ENCODE measurements at places on chromosomes 7 and 10.
A peak's percentile ranks its signal among the peaks of the same experiment; 100 is the strongest.

- no peak for DNase-seq
Measured at GRCh38 chr10:130421909-130422308, 285.7 kb downstream of the GLRX3 start.

- DNase-seq: no peak
Measured at GRCh38 chr10:75450075-75450445, 18.6 kb downstream of the LRMDA start.

GRCh38 chr7:24981171-24981951 lies 1.4 kb upstream of the OSBPL3 start:
- peak; percentile 40 for DNase-seq

- no peak for DNase-seq
Measured at GRCh38 chr10:89167915-89168314, 39.2 kb downstream of the CH25H start.

- DNase-seq: no peak
Measured at GRCh38 chr10:50550291-50550839, 73.4 kb downstream of the SGMS1 start.

DNA sequence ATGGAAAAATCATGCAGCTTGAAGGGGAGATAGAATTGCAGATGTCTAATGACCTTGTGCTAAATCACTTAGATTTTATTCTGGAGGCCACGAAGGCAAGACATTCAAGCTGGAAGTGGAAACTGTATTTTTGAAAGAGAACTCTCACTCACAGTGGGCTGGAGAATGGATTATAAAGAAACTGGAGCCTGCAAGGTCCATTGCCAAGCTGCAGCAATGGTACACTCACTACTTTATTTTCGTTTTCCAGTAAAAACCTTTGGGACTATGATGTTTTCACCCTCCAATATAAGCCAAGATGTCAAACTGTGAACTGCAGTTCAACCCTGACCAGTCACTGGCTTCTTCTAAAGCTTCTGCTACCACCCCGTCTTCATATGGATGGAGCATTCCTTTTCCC lies 62.0 kb downstream of the SKIDA1 start:
- DNase-seq: no peak

DNA sequence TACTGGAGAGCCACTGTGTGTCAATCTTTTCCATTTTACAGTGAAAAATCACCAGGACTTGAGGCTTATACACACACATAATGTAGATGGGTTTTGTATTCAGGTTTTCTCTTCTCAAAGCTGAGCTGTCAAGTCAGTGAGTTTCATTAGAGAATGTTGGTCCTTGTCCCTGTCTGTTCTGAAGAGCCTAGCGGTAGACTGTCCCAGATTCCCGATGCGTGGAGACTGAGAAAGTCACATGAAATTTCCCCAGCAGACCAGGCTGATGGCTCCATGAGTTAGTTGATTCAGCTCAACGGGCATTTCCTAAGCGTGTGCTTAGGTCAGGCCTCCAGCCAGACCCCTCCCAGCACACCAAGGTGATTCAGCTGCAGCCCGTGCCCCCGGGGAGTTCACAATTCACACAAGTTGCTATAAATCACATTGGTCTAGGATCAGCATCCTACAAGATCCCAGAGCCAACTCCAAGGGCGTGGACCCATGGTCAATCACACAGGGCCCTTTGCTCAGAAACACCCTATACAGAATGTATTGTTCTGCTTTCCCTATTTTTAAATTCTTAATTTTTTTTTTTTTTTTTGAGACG lies 17.2 kb downstream of the CHST15 start:
- DNase-seq: no peak

DNA sequence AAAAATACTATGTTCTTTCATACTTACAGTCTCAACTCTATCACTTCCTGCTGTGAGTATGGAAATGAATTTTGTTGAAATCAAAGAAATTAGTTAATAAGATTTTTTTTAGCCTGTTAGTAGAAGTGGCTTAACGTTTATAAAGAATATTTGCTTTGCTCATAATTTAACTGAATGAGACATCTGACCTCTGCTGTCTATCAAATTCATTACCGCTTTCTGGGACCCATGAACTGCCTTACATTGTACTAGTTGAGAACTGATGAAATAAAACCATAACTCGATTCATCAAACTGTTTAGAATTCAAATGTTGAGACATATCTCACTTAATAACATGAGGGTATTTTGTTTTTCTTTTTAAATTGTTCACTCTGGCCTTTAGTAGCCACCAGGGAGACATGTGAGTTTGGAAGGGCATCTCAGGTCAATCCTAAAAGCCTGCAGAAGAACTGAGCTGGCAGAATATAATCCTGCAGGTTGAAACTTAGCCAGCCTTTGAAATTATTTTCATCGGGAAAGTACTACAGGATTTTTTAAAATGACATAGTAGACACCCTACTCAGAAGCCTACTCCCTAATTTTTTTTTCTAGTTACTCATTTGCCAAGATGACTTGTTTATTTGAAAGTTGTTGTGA lies 78.7 kb downstream of the KIAA1217 start:
- DNase-seq: no peak

DNA sequence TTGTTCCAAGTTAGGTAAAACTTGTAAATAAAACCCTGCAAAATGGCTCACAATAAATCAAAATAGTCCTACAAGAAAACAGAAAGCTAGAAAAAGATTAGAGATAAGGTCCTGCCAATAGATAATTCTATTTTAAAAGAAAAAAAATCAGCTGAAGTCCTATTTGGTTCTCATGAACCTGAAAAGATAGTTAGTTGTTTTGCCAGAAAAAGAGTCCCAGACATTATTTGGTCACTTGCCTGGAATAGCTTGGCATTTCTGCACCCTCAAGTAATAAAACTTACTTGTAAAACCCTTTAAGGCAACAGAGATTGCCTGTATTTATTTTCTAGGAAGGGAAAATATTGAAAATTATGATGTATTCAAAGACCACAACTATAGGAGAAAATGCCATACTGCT lies 47.7 kb downstream of the LRRN3 start:
- DNase-seq: no peak

- no peak for DNase-seq
Measured at GRCh38 chr10:122060250-122060649, 71.3 kb downstream of the TACC2 start.

GRCh38 chr7:28507525-28508282 lies 95.4 kb downstream of the CREB5 start:
- no peak for DNase-seq

DNA sequence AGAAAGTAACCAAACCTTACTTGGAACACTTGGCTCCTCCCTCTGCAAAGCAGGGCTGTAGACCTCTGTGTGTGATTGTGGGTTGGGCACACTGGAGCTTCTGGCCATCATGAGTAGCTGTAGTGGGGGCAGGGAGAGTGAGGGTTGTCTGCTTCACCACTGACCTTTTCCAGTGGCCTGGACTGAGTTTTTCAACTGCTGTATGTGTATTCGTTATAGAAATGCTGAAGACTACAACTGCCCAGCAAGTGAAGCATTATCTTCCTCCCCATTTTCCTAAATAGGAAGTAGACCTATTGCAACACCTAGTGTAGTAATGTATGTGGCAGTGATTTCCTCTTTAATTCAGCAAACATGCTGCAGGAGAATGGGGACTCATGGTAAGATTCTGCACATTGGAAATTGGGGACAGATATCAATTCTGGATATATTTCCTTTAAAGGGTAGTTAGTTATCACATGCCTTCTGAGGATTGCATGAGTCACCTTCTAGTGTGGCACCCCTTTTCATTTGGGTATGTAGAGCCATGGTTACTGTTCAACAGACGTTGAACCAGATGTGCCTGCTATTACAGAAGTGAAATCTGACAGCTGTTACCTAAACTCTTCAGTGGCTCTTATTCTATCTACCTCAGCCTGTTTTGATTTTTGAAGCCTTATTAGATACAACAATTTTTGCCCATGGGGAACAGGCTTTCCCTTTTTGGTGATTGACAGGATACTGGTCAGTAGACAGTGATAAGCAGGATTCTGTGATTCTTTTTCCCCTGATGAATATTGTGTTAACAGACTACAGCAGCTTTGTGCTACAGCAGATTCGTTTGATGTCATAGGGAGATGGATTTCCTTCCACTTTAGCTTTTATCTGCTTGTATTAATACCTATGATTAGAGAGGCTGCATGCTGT lies 130.9 kb downstream of the SND1 start:
- no peak for DNase-seq

- no peak for DNase-seq
Measured at GRCh38 chr7:6430271-6430940, 17.3 kb downstream of the DAGLB start.

DNA sequence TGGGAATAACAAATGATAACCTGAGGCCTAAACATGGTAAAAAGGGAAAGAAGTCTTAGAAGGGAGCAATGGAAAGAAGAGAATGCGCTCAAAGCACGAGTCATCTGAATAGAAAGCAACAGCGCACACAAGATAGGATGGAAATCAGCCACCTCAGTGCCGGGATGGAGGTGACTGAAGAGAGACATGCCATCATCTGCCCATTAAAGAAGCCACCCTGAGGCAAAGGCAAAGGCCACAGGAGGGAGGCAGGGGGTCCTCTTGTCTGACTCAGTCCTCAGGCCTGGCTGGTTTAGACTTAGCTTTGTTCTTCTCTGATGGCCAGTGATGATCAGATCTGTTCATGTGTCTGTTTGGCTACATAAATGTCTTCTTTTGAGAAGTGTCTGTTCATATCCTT lies 180.6 kb downstream of the CHCHD3 start:
- no peak for DNase-seq

DNA sequence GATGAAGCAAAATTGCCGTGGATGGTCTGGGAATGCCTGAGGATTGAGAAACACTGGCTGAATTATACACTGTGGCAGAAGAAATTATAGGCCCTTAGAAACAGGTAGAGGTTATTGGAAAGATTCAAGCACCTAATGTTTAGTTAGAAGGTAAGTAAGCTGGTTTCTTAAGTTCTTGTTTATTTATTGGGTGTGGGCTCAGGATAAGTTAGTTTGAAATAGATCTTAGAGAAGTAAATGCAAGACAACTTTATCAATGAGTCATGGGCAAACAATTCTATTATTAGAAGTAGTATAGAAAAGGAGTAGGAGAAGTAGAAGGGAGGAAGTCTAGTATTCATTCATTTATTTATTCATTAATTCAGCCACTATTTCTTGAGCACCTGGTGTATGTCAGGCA lies 96.5 kb downstream of the KAT6B start:
- no peak for DNase-seq

GRCh38 chr10:105843786-105844185 lies 1202.7 kb downstream of the SORCS3 start:
- no peak for DNase-seq

DNA sequence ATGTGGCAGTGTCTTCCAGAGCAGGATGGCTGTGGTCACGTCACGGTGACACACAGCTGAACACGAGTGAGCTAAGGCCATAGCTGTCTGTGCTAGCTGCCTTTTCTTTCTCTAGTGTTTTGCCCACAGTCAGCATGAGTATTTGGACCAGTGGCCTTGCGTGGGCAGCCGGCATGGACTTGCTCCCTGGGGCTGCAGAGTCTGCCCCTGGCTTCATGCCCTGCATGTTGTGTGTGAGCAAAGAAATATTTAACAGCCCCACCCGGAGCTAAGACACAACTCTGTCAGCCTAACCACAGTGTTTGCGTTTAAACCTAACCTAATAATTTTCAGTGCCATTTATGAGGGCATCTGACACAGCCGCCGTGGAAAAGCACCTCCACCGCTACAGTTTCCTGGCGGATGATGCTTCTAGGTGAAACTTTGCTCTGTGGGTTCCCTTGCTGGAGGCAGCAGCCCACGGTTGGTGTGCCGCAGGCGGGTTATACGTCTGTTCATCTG lies 14.6 kb downstream of the CHST12 start:
- DNase-seq: peak; percentile 32

DNA sequence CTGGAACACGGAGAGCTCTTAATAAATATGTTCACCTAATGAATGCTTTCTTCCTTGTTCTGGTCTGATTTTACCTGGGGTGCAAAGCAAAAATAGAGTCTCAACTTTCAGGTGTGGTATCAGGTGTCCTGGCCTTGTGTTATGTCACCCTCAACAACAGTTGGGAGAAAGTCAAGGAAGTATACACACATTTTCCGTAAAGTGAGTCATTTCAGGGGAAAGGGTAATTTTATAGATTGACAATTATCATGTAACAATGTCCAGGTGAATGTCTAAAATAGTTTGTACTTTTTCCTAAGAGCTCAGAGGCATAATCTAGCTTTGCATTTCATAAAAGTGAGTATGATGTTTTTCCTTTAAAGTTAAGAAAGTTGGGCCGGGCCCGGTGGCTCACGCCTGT lies 287.4 kb downstream of the SKIDA1 start:
- no peak for DNase-seq

DNA sequence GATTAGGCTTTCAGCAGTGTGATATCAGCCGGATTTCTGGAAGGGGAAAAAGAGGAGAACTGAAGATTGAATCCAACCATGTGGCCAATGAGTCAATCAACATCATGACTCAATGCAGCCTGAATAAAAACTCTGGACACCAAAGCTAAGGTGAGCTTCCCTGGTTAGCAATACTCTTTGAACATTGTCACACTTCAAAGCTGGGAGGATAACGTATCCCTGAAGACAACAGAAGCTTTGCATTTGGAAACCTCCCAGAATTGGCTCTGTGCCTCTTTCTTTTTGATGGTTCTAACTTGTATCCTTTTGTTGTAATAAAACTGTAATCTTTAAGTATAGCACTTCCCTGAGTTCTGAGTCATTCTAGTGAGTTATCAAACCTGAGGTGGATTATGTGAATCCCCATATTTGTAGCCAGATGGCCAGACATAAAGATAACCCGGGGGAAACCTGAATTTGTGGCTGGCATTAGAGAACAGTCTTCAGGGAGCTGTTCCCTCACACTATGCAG lies 284.4 kb downstream of the IPMK start:
- DNase-seq: no peak

GRCh38 chr10:24756283-24756682 lies 32.6 kb upstream of the ARHGAP21 start:
- DNase-seq: no peak

- DNase-seq: no peak
Measured at GRCh38 chr7:92716825-92717580, 119.4 kb downstream of the CDK6 start.

DNA sequence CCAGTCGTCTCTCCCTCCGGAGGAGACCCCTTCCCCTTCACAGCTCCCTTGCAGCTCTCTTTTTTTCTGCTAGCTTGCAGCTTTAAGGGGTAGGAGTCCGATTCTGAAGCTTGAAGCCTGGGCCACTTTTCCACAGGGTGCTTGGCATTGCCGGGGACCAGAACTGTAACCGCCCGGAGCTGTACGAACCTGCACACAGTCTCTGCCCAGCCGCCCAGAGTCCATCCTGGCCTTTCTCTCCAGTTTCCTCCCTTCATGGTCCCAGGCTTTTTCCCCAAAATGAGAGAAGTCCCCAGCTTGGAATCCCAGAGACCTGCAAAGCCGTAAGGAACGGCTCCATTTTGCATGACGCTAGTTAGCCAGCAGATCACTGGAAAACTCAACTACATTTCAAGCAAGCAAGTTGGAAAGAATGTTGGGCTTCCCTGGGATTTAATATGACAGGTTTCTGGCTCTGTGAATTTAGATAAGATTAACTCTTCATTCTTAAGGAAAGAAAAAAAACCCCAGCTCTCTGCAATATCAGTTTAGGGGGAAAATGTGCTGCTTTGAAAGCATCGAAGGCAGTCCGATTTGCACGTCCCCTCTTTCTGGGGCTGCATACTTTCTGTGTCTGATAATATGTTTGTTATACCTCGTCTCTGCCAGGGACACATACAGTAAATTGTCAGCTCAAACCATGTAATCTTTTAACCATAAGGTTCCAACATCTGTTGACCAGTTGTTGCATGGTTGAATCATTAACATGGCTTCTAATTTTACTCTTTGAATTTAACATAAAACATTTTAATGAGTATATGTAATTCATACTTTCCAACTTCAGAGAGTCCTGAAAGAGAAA lies 190.0 kb upstream of the LYZL2 start:
- DNase-seq: no peak

Data from activated CD4-positive, alpha-beta T cell treated with anti-CD3 and anti-CD28 coated beads for 24 hours (primary cell).